ENCODE measurements at places on chromosomes 7 and 10. TPM values are rescaled to one million over a fixed set of nuclear protein-coding genes. Genes with fewer than 3 reads are reported as not detected.

DNA sequence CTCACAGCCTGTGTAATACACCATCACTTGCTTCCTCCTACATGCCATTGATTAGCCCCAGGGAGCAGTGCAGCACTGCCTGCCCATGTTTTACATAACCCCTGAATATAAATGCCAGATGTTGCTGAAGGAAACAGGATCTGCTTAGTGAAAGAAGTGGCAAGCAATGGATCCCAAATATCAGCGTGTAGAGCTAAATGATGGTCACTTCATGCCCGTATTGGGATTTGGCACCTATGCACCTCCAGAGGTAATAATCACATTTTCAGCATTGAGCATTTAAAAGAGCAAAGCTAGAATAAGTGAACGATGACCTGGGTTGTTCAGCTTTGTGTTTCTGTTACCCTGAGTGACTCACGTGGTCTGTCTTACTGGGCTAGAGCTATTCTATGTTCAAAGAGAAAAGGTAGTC is at the start of gene AKR1C4:
Gene AKR1C4, plus strand, starts transcription at position 136 of the 412 bp plus-strand sequence. Its CDS starts 31 bp downstream, at position 167.
- DNase-seq: no peak

Gene OPN4
- not detected for total RNA-seq

GRCh38 chr7:22561895-22562593 is 62.1 kb upstream of the STEAP1B start:
- DNase-seq: no peak

DNA sequence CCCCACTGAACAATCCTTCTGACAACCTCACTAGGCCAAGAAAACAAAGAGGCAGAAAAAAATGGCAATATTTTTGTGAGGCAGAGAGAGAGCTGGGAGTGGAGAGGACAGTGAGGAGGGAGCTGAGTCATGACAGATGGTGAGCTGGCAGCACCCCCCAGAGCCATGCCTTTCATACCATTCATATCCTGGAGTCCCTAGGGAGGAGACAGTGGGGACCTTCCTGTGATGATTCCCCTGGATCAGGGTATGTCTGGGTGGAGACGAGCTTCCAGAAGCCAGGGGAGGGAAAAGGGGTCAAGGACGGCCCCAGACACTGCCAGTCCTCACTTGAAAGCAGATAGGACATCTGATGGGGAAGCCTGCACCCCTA is 160.5 kb downstream of the ADAM12 start:
- DNase-seq: no peak

DNA sequence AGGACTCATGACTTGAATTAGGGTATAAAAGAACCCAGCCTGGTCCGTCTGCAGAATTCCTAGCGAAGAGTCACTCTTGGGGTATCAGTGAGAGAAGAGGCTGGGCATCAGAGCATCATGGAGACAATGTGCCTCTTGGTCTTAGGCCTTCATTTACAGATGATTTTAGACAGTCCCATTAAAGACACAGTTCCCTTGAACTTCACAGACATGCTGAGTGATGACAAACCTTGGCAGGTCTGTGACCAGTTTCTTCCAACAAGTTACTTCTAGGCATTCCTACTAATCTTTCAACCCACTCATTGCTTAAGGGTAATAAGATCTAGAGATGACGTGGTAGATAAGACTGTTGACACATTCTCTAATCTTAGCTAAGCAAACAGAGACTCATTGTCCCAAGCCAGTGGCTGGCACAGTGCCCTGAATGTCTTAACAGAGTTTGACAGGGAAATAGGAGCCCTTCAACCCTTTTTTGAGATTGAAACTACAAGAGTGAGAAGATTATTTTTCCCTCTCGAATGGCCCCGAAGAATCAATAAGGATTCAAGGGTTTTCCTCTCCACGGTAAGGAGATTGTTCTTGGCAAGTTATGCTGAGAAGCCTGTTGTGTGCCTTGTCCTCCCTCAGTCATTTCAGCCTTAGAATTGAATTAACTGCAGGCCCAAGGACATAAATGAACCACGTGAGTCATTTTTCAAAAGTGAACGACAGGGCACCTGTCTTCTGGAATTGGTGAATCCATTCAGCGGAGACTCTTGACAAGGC is 281.1 kb downstream of the CCDC3 start:
- no peak for DNase-seq

GRCh38 chr7:1646391-1646790 is 23.7 kb upstream of the ELFN1 start:
- no peak for DNase-seq

- DNase-seq: no peak
Measured at GRCh38 chr7:70659263-70659662, 472.7 kb upstream of the GALNT17 start.

GRCh38 chr7:18063149-18063901 is 35.7 kb upstream of the PRPS1L1 start:
- no peak for DNase-seq

Gene FRMD4A
- total RNA-seq: 0.98 TPM

DNA sequence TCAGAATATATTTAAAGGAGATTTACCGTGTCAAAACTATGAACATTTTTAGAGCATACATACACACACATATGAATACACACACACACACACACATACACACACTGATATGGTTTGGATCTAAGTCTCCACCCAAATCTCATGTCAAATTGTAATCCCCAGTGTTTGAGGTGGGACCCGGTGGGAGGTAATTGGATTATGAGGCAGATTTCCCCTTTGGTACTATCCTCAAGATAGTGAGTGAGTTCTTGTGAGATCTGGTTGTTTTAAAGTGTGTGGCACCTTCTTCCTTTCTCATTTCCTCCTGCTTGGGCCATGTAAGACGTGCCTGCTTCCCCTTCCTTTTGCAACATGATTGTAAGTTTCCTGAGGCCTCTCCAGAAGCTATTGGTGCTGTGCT is 515.0 kb upstream of the ZMIZ1 start:
- DNase-seq: no peak

GRCh38 chr10:33422471-33423153 is 88.1 kb upstream of the NRP1 start:
- no peak for DNase-seq

Gene CPA2
- 0.14 TPM for total RNA-seq

DNA sequence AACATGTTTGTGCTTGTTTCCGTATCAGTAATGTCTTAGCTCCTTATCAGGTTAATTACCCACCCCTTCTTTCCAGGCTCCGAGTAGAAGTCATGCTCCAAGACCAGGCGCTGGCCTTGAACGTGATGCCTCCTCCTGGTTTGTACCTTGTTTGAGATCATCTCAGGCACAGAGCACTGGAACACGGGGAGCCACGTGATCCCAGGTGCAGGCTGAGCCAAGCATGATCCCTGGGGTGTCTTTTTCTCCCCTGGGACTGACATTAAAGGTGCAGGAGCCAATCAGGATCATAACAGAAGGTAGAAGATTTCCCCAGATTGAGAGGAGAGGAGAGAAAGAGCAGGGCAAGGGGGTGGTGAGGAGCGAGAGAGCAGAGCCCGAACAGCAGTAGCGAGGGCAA is 626.1 kb upstream of the GALNT17 start:
- DNase-seq: no peak

Gene PHKG1
- 2.8 TPM for total RNA-seq

Measured in activated CD4-positive, alpha-beta T cell treated with anti-CD3 and anti-CD28 coated beads, Interleukin-2, amount 10 ng/mL, durations not matched to agents 24 days and 14 days (primary cell).